H1 (cell line): ENCODE measurements at places on chromosomes 7 and 10.
A peak's percentile ranks its signal among the peaks of the same experiment; 100 is the strongest.

DNA sequence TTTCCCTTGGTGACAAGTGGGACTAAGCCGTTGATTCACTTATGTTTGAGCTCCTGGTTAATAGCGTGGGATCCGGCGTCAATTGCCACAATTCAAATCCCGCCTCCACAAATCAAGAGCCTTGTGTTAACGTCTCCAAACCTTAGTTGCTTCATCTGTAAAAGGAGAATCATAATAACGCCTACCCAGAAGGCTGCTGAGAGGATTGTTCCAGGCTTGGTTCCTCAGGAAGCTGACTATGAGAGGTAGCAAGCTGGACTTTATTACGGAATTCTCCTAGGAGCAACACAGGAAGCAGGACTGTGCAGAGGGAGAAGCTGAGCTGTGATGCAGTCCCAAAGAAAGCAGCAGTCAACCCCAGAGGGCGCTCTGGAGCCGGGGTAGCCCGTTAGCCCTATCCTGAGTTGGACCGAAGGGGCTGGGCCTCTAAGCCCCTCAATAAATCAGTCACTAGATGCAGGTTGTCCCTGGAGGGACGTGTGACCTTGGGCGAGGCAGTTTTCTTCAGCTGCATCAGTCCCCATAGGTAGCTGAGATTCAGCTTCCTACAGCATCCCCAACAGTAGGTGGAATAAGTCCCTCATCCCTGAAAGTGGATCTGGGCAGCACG lies 6.9 kb upstream of the BAG3 start:
- H3K4me3 ChIP-seq: no peak overlapping the region
- H3K36me3 ChIP-seq: no peaks in the 10 kb centered on the region
- no peak overlapping the region for H3K27ac ChIP-seq
- no peaks in the 10 kb centered on the region for H3K27me3 ChIP-seq
- DNase-seq: no peak
- no peaks in the 10 kb centered on the region for H3K4me1 ChIP-seq

DNA sequence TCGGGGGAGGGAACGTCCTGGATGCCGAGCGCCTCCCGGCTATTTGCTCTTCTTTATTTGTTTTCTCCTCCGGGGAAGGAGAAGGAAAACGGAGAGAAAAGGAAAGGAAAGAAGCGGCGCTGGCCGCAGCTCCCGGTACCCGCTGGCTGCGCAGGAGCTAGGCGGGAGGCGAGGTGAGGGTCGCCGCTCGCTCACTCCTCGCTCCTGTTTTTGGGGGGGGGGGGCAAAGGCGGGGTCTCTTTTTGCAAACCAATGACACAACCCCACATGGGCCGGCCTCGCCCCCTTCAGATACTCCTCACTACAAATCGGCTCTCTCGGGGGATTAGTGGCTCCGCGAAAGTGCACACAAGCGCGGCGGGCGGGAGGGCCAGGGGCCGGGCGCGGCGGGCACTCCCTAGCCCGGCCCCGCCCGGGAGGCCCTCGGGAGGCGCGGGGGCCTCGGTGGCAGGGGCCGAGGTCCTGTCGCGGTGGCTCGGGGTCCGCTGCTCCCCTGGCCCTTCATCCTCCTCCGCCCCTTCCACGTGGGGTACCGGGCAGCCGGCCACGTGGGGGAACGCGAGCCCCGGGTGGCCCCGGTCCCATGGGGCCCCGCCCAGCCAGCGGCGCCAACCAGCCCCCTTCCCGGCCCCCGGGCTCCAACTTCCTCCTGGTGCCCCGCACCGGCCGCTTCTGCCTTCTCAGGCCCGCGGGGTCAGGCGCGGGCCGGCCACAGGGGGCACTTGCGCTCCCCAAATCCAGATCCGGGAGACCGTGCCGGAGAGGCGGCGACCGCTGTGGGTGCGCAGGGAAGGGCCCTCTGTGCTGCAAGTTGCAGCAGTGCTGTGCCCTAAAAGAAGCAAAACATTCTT lies 718 bp upstream of the CTBP2 start:
- peak overlapping the region; percentile 77 for H3K4me3 ChIP-seq
- peak overlapping the region; percentile 62; the same call in 1 of the 2 replicates for H3K27ac ChIP-seq
- H3K27me3 ChIP-seq: no peaks in the 10 kb centered on the region
- H3K36me3 ChIP-seq: no peaks in the 10 kb centered on the region

DNA sequence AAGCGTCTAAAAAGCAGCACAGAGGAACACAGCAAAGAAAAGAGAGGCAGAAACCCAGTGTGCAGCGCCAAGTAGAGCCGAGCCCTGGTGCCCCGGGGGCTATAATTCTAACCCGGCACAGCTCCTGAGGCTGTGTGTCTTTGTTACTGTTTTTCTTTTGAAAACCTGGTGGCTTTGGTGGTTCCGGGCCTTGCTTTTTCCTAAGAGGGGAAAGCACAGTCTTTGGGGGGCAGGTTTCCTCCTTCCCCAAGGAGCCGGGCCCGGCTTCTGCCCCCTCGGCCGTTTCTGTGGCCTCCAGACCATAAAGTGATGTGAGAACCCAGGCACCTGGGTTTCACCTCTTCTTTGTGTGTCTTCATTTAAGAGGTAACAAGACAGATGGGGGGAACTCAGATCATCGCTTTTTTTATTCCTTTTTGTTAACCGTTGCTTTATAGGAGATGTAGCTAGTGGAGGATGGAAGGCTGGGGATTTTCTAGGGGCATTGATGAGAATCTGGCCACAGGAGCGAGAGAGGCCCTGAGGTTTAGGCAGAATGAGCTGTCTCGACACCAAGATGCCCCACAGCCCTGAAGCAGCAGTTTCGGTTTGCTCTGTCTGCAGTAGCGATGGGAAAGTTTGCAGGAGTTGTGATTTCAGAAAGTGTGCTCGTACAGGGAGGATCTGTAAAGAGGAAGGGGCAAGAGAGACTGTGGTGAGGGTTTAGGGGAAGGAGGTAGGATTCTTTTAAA lies 367.8 kb upstream of the GALNT17 start:
- no peak for DNase-seq
- H3K27ac ChIP-seq: no peak overlapping the region
- H3K27me3 ChIP-seq: no peaks in the 10 kb centered on the region
- H3K4me3 ChIP-seq: no peak overlapping the region
- peaks cover 11% of the 10 kb centered on the region for H3K36me3 ChIP-seq
- peaks cover 8% of the 10 kb centered on the region for H3K4me1 ChIP-seq

DNA sequence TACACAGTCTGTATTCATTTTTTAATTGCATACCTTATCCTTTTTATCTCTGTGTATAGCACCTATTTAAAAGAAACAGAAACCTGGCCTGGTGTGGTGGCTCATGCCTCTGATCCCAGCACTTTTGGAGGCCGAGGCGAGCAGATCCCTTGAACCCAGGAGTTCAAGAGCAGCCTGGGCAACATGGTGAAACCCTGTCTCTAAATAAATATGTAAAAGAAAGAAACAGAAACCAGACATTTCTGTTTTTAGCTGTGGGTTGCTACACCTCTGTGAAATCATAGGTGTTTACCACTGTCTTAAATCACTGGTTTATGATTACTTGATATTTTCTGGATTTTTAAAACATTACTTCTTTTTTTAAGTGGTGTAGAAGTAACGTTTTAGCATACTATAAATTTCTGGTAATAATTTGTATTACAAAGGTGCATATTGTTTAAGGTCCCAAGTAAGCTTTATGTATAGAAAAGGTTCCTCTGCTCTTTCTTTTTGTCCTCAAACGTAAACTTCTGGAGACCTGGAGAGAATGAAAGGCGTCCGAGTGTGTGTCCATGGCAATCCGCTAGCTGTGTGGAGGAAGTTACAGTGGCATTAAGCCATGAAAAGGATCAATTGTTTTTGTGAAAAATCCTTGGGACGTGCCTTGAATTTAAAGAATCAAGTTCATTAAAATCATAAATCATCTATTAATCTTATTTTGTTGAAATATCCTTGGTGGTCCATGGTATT lies 41.1 kb downstream of the PTPRZ1 start:
- no peaks in the 10 kb centered on the region for H3K27me3 ChIP-seq
- no peaks in the 10 kb centered on the region for H3K36me3 ChIP-seq
- no peak overlapping the region for H3K4me3 ChIP-seq
- DNase-seq: no peak

DNA sequence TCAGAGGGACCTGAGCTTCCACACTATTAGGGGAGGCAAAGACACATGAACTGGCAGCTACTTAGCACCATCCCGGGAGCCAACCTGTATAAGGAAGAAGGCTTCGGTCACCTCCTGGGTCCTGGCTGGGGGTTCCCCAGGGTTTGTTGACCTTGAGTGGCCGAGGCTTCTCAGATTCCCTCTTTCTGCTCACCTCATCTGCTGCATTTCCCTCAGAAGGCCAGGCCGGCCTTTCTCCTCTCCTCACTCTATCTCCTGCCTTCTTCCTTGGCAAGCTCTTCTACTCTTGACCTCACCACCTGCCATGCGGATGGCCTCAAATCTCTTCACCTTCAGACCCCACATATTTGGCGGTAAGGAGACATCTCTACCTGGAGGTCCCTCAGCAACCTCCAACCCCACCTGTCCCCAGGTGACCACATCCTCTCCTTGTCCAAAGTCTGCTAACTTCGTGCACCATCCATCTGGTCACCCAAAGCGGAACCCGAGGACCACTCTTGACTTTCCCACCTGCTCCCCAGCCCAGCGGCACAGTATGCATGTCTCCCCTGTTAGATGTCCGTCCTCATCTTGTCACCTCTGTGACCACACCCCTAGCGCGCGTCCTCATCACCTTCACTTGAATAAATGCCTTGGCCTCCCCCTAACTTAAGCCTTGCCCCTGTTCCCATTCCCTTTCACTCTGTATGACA lies 133.8 kb upstream of the UNC5B start:
- no peak overlapping the region for H3K4me3 ChIP-seq
- H3K4me1 ChIP-seq: peaks cover 27% of the 10 kb centered on the region
- no peak overlapping the region for H3K27ac ChIP-seq
- peak; percentile 11 for DNase-seq

DNA sequence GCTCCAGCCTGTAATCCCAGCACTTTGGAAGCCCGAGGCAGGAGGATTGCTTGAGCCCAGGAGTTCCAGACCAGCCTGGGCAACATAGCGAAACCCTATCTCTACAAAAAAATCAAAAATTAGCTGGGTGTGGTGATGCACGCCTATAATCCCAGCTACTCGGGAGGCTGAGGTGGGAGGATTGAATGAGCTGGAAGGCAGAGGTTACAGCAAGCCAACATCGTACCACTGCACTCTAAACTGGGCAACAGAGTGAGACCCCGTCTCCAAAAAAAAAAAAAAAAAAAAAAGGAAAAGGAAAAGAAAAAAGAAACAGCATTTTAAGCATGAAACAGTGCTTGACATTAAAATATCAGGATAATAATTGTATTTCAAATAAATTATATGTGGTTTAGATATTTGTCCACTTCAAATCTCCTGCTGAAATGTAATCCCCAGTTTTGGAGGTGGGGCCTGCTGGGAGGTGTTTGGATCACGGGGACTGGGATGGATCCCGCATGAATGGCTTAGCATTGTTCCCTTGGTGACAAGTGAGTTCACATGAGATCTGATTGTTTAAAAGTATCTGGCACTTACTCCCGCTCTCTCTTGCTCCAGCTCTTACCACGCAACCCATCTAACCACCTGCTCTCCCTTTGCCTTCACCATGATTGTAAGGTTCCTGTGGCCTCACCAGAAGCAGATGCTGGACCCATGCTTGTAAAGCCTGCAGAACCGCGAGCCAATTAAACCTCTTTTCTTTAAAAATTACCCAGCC lies 103.4 kb downstream of the SRPK2 start:
- DNase-seq: no peak
- no peak overlapping the region for H3K4me3 ChIP-seq
- H3K27ac ChIP-seq: no peak overlapping the region
- no peaks in the 10 kb centered on the region for H3K4me1 ChIP-seq
- H3K27me3 ChIP-seq: no peaks in the 10 kb centered on the region

DNA sequence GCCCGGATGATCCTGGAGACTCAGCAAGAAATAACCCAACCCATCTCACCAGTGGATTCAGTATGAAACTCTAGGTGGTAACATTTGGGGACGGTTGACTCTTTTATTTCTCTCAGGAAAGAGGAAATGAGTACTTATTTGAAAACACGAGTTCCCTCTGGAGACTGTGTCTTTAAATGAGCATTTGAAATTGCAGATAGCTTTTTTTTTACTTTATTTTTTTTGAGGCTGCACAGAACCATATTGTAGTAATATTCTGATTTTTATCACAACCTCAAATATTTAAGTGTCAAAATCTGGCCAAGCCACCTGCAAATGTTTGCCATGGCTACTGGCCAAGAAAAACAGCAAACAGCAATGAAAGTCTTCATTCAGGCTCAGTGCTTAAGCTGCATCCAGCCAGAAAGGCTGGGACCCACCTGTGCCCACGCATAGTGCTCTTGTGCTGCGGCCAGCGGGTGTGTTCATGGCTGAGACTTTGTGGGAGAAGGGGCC lies 160.8 kb downstream of the CREB5 start:
- no peak overlapping the region for H3K27ac ChIP-seq
- no peaks in the 10 kb centered on the region for H3K27me3 ChIP-seq
- DNase-seq: no peak
- no peaks in the 10 kb centered on the region for H3K36me3 ChIP-seq
- no peak overlapping the region for H3K4me3 ChIP-seq
- 0 out of 2 replicates have a peak, but pooled peaks cover 3% of the 10 kb centered on the region for H3K4me1 ChIP-seq

DNA sequence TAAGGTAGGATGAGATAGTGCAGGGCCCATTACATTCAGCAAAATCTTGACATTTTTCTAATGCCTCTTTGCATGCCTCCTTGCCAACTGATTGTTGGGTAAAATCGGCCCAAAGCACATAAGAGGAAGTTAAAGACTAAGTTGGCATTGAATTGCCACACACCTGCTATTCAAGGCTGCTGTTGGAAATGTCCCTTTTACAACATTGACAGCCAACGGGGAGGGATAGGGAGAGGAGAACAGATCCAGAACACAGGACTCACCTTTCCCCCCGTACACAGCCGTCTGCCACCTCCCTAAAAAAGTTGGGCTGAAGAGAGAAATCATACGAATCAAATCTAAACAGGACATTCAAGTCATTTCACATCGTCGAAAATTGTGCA lies 695 bp downstream of the FAM237B start:
- H3K4me1 ChIP-seq: peaks cover 3% of the 10 kb centered on the region
- no peak overlapping the region for H3K27ac ChIP-seq
- DNase-seq: no peak
- peaks cover 25% of the 10 kb centered on the region for H3K27me3 ChIP-seq

GRCh38 chr7:77282897-77283296 lies 83.3 kb upstream of the FGL2 start:
- no peaks in the 10 kb centered on the region for H3K27me3 ChIP-seq
- no peaks in the 10 kb centered on the region for H3K36me3 ChIP-seq
- DNase-seq: no peak
- H3K27ac ChIP-seq: no peak overlapping the region

- H3K36me3 ChIP-seq: no peaks in the 10 kb centered on the region
- DNase-seq: no peak
- no peak overlapping the region for H3K4me3 ChIP-seq
- peaks cover 5% of the 10 kb centered on the region for H3K4me1 ChIP-seq
- H3K27ac ChIP-seq: no peak overlapping the region
Observed at GRCh38 chr10:75434291-75434690, 2.9 kb downstream of the LRMDA start.

GRCh38 chr10:103469201-103469600 lies 9.8 kb downstream of the CALHM3 start:
- peaks cover 10% of the 10 kb centered on the region; the same call in 1 of the 2 replicates for H3K4me1 ChIP-seq
- H3K36me3 ChIP-seq: no peaks in the 10 kb centered on the region
- no peak overlapping the region for H3K27ac ChIP-seq
- H3K27me3 ChIP-seq: no peaks in the 10 kb centered on the region
- no peak overlapping the region for H3K4me3 ChIP-seq
